ENCODE measurements at places on chromosomes 6 and 20.
A peak's percentile ranks its signal among the peaks of the same experiment; 100 is the strongest.

GRCh38 chr20:44702776-44703175 is 12.4 kb upstream of the CCN5 start:
- peak; percentile 93 for DNase-seq

DNA sequence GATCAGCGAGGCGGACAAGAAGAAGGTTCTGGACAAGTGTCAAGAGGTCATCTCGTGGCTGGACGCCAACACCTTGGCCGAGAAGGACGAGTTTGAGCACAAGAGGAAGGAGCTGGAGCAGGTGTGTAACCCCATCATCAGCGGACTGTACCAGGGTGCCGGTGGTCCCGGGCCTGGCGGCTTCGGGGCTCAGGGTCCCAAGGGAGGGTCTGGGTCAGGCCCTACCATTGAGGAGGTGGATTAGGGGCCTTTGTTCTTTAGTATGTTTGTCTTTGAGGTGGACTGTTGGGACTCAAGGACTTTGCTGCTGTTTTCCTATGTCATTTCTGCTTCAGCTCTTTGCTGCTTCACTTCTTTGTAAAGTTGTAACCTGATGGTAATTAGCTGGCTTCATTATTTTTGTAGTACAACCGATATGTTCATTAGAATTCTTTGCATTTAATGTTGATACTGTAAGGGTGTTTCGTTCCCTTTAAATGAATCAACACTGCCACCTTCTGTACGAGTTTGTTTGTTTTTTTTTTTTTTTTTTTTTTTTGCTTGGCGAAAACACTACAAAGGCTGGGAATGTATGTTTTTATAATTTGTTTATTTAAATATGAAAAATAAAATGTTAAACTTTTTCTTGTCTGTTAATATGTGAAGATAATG is 2.2 kb downstream of the HSPA1B start:
- peak; percentile 76 for DNase-seq

GRCh38 chr6:107361753-107362604 is 97.4 kb downstream of the PDSS2 start:
- DNase-seq: no peak

DNA sequence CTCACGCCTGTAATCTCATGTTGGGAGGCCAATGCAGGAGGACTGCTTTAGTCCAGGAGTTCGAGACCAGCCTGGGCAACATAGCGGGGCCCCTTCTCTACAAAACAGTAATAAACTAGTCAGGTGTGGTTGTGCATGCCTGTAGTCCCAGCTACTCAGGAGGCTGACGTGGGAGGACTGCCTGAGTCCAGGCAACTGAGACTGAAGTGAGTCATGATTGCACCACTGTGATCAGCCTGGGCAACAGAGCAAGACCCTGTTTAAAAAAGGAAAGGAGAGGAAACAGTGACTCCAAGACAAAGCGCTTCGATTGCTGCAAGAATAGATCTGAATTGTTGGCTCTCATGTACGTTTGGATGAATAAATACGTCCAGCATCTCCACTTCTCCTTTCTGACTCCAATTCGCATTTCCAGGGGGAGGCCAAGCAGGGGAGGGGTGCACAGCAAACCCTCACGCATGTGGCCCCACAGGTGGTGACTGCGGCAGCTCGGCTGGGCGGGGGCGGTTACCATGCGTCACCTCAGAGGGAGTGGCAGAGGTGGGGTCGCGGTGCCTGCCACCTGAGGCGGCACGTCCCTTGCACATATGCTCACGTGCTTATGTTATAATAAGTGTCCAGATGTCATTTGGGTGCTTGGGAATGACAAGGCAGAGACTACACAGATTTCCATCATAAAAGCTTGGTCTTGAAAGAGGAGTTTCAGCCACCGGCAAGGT is 95.1 kb upstream of the MPC1 start:
- DNase-seq: no peak

- peak; percentile 49 for DNase-seq
Measured at GRCh38 chr6:25617997-25618396, 34.0 kb upstream of the SCGN start.

DNA sequence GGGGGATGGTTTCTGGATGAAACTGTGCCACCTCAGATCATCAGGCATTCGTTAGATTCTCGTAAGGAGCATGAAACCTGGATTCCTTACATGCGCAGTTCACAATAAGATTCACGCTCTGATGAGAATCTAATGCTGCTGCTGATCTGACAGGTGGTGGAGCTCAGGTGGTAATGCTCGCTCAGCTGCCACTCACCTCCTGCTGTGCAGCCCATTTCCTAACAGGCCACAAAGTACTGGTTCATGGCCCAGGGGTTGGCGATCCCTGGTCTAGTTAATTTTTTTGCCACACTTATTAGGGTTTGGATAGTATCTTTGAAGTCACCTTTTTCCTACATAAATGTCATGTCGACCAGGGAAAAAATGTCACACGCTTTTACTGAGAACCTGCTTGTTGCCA is 96.8 kb upstream of the MLIP start:
- DNase-seq: no peak

- no peak for DNase-seq
Measured at GRCh38 chr20:59829054-59829785, 104.2 kb downstream of the SYCP2 start.

DNA sequence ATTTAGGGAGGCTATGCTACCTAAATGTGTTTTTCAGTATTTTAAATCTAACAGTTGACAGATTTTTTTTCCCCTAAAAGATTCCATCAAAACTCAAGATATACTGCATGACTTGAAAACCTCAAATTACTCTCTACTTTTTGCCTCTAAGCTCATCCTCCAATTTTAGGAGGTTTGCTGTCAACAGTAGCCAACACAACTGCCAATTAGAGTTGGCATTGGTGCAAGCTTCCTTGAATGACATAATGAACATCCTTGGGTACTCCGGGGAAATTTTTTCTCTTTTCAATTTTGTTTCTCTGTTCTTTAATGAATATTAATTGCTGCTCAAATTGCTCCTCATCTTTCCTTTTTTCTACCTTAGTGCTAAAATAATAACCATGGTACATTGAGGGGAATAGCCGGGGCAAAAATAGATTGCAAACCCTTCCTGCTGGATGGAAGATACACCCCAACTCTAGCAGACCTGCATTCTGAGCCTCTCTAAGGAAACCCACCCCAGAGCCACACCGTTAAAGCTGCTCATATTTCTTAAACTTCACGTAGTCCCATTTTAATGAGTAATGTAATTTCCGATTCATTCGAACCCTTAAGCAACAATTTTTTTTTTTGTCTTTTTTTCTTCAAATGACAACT is 34.3 kb downstream of the SLC22A23 start:
- DNase-seq: no peak

DNA sequence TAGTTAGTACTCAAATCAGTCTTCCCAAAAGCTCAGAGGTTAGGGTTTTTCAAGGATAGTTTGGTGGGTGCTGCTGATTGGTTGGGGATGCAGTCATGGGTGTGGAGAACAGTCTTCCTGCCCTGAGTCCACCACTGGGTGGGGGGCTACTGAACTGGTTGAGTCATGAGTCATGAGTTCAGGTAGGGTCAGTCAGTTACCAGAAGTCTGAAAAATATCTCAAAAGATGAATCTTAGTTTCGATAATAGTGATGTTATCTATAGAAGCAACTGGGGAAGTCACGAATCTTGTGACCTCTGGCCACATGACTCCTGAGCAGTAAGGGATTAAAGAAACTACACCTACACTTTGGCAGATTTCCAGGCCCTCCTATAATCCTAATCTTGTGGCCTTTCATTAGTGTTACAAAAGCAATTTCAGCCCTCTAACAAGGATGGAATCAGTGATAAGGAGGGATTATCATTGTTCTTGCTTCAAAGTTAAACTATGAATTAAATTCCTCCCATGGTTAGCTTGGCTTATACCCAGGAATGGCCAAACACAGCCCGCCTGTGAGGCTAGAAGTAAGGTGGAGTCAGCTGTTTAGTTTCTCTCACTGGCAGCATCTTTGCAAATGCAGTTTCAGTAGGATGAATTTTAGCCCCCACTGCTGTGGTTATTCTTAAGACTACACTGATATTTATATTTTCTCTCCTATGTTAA is 33.3 kb upstream of the NKAIN2 start:
- no peak for DNase-seq

DNA sequence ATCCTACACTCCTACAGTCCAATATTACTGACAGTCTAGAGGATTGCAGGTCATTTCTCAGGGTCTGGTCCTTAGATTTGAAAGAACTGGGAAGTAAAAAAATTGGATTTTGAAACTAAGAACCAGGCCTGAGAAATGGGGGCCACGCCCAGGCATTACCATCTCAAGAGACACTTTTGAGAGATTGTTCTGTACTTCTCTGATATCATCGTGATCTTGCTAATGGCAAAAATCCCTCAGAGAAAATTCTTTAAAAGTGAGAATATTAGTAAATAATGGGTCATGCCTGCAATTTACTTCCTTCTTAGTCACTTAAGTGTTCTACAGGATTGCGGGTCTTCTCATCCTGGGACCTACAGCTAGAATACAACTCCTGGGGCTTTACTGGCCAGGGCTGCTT is 42.0 kb upstream of the HIVEP1 start:
- no peak for DNase-seq

GRCh38 chr6:11878735-11879134 is 100.1 kb upstream of the ADTRP start:
- DNase-seq: no peak

GRCh38 chr6:72620871-72621290 is 983 bp upstream of the KCNQ5 start:
- DNase-seq: peak; percentile 42

- DNase-seq: no peak
Measured at GRCh38 chr6:74505391-74505790, 700.5 kb downstream of the COL12A1 start.

DNA sequence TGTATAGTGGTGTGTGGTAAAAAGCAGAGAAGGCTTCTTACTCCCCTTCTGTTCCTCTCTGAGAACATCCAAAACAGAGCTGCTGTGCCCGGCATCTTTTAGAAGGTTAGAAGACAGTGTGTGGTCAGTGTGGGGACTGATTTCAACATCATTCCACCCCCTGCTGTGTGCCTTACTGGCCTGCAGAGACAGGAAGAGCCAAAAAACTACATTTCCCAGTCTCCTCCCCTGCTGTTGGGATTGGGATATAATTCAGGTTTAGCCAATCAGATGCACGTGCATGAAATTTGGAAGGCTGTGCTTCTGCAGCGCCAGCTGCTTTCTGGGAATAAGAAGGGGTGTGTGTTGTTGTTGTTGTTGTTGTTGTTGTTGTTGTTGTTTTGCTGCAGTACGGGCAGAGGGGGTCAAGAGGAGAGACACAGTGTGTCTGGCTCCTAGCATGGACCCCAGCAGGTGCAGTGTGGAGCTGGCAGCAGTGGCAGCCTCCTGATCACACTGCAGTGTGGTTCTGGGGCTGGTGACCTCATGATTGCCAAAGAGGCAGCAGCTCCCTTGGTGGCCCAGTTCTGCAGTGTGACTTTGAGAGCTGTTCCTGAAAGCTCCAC is 74.7 kb downstream of the MRPL14 start:
- DNase-seq: peak; percentile 96

DNA sequence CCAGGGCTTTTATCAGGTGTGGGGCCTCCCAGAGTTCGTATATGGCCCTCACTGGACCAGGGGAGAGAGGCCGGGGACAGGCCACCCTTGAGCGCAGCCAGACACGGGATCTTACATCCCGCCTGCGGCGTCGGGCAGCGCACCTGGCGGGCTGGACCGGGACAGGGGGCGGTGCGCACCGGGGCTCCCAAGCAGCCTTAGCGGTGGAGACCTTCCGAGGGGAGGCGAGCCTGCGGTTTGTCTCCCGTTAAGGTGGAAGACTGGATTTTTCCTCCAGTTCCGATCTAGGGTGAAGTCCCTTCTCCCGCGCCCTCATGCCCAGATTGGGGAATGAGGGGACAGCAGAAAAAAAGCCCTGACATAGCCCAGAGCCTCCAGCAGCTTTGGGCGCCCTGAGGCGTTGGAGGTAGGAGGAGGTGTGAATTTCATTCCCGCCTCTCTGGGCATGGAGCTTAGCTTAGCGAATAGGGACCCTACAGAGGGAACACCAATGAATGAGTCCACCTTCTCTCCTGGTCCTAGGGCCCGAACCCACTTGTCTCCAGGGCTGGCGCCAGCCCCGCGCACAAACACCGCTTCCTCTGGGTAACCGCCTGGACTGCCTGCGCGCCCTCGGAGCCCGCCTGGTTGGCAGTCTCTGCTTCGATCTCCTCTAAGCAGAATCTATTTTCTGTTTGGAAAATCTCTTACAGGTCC is 6.7 kb upstream of the LAMP5 start:
- no peak for DNase-seq

DNA sequence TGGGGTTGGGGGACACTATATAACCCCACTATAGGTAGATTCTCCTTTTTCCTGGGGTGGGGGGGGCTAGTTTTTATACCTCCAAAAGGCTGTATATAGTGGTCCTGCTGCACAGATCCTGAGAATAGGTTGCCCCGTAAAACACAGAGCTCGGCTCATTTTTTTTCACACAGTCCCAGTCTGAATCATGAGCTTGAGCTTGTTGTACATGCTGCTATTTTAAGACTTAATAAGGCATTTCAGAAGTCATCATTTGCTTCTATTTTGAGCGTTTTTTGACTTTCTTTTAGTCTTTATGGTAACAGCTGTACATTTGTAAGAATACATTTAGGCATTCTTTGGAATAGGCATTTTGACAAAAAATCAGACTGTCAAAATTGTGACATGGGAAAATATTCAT is 30.5 kb downstream of the SLC9A8 start:
- no peak for DNase-seq

DNA sequence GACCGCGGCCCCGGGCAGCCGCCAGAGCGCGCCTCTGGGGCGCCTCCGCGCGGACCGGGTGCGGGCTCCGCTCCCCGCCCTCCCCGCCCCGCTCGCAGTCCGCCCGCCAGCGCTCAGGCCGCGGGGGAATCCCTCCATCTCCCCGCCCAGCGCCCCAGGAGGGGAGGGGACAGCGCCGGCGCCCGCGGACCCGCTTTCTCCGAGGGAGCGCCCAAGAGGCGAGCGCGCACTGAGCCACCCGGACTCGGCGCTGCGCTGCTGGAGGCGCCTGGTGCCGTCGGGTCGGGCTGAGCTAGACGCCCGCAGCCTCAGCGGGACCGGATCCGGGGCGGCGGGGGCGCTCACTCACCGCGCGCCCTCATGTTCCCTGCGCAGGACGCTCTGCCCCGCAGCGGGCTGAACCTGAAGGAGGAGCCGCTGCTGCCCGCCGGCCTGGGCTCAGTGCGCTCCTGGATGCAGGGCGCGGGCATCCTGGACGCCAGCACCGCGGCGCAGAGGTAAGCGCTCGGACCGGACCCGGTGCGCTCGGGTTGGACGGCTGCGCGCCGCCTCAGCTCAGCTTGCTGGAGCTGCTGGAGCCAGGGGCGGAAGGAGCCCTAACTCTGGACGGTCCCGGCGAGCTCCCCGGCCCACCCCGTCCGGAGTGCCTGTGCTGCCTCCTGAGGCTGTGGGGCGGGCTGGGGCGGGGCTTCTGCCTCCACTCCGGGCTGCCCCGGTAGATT is 867 bp downstream of the EBF4 start:
- peak; percentile 74 for DNase-seq

- no peak for DNase-seq
Measured at GRCh38 chr6:91646649-91647048, 1059.8 kb upstream of the MAP3K7 start.

- no peak for DNase-seq
Measured at GRCh38 chr20:37699202-37699601, 5.4 kb downstream of the CTNNBL1 start.

DNA sequence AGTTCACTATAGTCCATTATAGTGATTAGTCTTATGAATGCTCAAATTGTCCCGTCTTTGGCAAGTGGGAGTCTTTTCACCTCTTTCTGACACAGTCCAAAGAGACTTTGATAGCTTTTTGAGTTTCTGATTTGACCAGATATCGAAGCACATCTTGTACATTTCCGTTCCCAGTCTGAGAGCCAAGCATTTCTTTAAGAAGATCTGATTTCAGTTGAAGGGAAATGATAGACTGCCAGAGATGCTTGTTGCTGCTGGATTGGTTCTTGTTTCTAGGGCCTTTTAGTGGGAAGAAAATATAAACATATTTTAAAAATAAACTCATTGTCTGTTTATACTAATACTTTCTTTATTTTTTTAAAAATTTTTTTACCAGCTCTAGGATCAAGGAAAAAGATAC is 54.1 kb upstream of the IER3 start:
- no peak for DNase-seq
